Muscle of back (tissue), 13 donors: ENCODE measurements at places on chromosomes 12 and 14. TPM values are rescaled to one million over a fixed set of nuclear protein-coding genes. Genes with fewer than 3 reads are reported as not detected.

- no peak for DNase-seq
These were observed 152.0 kb upstream of the AVPR1A start for GRCh38 chr12:63302941-63303536.

DNA sequence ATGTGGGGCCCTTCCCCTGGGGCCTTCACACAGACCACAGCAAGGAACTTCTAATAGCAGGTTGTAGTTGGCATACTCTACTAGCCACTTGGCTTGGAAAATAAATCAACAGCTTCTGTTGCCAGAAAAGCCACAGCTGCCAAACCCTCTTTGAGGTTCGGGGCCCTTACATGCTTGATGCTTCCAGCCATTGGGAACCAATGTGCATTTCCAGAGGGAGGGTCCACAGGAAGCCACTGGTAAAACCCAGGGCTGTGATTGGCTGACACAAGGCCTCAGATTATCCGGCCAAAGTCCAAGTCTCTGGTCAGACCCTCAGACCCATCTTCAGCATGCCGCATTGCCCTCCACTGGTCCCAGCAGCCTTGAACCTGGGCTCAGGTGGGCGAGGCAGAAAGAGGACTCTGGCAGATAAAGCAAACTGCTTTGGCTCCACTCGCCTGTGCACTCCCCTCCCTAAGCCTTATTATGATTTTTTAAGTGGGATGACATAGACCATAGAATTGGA is 214.4 kb downstream of the BCL11B start:
- DNase-seq = no peak

DNA sequence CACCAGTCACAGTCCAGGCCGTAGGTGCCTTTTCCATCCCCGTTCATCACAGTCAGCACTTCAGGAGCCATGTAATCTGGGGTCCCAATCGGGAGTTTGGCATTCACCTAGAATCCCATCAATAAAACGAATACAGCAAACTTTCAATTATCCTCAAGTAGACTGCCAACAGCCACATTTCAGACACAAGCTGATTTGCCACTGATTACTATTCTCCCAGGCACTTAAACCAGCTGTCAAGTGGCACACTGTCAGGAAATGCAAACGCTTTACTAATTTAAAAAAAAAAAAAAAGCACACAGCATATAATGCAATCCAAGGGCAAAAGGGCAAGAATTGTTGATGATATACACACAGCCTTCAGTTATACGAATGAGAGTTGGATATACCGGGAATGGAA is 51.9 kb downstream of the CIT start:
- DNase-seq = no peak

- DNase-seq = no peak
These were observed 23.8 kb upstream of the STK38L start for GRCh38 chr12:27220055-27220987.

DNA sequence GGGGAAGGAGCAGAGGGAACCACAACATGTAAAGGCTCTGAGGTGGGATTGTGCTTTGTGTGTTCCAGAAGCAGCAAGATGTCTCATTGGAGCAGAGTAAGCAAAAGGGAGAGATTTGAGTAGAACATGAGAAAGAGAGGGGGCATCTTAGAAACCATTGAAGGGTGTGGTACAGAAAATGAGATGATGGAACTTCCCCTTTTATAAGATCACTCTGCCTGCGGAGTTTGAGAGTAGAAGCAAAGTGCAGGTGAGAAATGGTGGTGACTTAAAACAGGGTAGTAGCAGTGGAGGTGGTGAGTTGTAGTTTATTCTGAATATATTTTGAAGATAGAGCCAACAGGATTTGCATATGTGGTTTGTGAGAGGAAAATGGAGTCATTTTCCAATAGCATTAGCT is 56.0 kb downstream of the FBXO34 start:
- no peak for DNase-seq

DNA sequence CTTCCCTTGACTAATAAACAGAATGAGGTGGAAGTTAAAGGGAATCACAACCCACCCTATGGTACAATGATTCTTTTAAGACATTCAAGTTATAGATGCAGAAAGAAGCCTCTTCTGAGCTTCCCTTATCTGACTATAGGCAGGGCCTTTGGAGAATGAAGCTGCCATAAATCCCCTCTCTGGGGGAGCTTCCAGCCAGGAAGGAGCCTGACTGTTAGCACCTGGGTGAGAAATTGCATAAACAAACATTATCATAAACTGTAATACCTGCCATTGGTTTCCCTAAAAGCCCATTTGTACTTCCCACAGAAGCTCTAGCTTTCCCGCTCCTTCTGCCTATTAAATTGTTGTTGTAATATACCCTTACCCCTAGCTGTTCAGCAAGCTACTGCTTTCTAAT is 81.3 kb upstream of the RESF1 start:
- DNase-seq = no peak

GRCh38 chr12:102406033-102406584 is 74.3 kb downstream of the IGF1 start:
- peak; percentile 35 for DNase-seq

DNA sequence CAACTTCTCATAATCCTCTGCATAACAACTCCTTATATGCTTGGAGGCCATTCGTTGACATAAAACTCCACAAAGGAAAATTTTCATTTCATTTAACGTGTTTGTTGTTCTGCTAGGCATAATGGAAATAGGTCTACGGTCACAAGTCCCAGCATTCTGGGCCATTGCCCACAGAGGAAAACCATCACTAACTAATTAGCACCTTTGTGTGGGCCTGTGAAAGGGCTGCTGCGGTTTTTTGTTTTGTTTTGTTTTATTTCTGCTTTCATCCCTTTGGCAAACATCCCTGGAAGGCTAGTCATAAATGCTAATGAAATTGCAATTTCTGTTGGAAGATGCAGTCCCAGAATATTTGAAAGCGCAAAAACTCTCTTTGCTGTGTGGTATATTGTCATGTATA is 180.3 kb downstream of the RMST start:
- DNase-seq = no peak

GRCh38 chr12:95218150-95219133 is 835 bp downstream of the VEZT start:
- DNase-seq = peak; percentile 37

GRCh38 chr12:16586350-16587109 is 19.4 kb downstream of the LMO3 start:
- no peak for DNase-seq

DNA sequence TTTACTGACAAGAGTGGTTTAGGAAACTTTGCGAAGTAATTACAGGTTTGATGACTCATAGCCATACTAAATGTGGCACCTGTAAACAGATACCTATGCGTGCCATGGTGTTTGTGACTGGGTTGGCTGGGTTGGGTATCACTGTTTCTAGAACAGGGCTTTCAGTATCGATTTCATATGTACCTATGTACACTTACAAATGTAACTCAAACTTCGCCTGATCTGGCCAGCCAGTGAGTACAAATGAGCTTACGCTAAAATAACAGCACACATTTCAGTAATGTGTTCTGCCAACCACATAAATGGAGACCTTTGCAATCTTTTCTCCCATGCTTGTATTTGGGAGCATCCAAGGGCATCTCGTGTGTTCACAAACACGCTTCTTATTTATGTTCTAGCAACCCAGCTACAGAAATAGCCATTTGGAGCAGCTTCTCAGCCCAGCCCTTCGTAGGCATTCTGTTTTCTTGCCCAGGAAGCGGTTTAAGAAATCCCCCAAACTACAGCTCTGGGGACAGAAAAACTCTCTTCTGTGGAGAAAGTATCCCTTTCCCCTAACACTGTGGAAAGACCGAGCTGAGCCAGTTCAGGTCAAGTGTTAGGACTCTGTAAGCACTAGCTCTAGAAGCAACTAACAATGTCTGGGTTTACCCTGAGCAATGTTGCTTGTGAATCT is 42.3 kb upstream of the MDM1 start:
- no peak for DNase-seq

- DNase-seq = no peak
These were observed 47.4 kb downstream of the NIN start for GRCh38 chr14:50783563-50783962.

- no peak for DNase-seq
These were observed 262.5 kb downstream of the GXYLT1 start for GRCh38 chr12:41881891-41882805.

- DNase-seq = no peak
These were observed 24.0 kb downstream of the CHGA start for GRCh38 chr14:92946847-92947545.

DNA sequence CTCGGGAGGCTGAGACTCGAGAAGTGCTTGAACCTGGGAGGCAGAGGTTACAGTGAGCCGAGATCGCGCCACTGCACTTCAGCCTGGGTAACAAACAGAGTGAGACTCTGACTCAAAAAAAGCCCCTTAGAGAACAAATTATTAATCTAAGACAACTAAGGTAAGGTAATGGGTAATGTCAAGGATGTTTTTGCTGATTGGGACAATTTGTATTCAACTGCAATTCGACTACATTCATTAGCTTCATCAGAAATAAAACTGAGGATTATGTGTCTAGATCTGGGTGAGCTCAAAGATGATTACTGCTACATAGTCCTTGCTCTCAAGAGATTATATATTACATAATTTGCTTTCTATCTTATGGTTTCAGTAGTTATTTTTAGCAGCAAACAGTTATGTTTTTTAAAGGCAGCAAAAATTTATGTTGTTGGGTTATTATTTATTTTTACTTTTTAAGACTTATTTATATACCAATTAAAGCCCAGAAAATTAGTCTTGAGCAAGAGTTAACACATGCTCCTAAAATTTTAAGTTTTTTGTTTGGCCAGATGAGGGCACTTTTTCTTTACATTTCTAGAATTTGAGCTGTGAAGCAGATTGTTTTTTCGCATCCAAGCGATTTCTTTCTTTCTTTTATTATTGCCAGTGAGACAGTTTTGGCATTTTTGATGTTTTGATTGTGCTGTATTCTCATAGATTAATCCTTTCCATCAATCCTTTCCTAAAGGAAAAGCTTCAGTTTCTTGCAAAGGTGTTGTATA is 52.3 kb downstream of the PLEKHA5 start:
- no peak for DNase-seq

GRCh38 chr12:113400362-113400761 is 3.3 kb downstream of the SDS start:
- DNase-seq = no peak

GRCh38 chr14:53368066-53368465 is 214.9 kb upstream of the DDHD1 start:
- DNase-seq = no peak

DNA sequence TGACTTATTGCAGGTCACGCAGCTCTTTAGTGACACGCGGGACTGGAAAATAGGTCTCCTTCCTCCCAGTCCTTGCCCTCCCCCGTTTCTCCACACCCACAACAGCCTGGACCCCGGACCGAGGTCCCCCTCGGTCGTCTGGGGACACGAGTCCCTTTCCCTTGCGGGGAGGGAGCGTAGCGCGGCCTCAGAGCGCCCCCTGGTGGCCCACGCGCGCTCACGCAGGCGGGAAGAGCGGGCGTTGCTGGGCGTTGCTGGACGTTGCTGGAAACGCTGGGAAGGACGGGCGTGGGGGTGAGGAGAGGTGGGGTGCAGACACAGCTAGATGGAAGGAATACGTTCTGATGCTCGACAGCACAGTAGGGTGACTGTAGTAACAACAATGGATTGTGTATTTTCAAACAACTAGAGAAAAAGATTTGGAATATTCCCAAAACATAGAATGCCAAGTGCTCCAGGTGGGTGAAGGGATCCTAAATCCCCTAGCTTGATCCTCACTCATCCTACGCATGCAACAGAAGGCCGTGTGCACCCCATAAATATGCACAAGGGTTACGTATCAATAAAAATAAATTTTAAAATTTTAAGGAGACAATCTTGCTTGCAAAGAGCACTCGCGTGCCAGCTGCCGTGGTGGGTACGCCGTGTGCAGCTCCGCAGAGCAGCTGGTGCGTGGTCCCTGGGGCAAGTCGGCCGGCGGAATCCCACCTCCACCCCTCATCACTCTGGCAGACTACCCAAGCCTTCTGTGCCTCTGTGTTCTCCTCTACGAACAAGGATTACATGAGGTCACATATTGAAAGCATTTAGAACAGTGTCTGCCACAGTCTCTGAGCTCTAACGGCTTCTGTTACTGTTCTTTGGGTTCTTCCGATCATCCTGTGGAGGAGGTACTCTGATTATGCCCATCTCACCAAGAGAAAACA is 87.4 kb downstream of the B4GALNT3 start:
- DNase-seq = peak; percentile 75

Gene INHBC
- 0.20 TPM for polyA plus RNA-seq

Gene AKAP5
- polyA plus RNA-seq = 0.66 TPM

Gene MYF6
- polyA plus RNA-seq = 72.5 TPM

Gene ABCC9
- 78.9 TPM for polyA plus RNA-seq

Gene ACSM4
- polyA plus RNA-seq = not detected

Gene CACNA2D4
- 1.3 TPM for polyA plus RNA-seq

Gene LMO3
- polyA plus RNA-seq = 1.0 TPM

Gene CLEC4C
- polyA plus RNA-seq = 0.11 TPM

Gene SLC4A8
- 2.5 TPM for polyA plus RNA-seq

Gene CCDC184
- polyA plus RNA-seq = 1.3 TPM

Gene RIPK3
- polyA plus RNA-seq = 1.9 TPM

Gene LRRC43
- polyA plus RNA-seq = 0.30 TPM

Gene FANCM
- polyA plus RNA-seq = 5.3 TPM

Gene OR5AU1
- polyA plus RNA-seq = not detected
